Activated CD4-positive, CD25-positive, alpha-beta regulatory T cell (primary cell): ENCODE measurements at places on chromosomes 7 and 10.

DNA sequence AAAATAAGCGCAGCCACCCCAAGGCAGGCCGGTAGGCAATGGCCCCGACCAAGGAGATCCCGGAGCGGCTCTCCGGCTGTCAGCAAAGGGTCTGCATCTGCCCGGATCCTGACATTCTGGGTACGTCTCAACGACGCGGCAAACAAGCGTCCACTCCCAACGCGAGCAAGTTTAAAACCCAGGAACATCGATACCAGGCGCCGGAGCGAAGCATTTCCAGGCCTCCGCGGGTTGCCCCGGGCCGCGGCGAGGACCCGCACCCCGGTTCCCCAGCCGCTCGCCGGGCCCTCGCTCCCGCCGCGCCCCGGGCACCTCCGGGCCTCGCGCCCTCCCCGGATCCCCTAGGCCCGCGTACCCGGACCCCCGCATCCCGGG, 453 bp downstream of the URGCP start:
- DNase-seq, result no peak

GRCh38 chr7:45417268-45417667, 156.9 kb upstream of the ADCY1 start:
- no peak for DNase-seq

DNA sequence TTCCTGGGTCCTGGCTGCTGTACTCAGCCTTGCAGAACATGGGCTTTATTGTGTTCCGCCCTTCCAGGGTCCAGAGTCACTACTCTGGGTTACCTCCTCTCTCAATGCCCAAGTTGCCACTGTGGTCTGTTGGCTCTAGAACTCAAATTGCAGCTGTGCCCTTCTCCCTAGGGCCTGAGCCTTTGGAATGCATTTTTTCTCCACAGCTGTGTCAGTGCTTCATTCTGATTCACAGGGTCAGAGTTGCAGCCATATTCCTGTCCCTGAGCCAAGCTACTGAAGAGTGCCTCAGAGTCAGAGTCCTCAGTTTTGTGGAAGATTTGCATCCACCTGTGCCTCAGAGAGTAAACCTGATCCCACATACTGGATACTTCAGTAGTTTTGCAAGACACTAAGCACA, 167.5 kb downstream of the ITGB1 start:
- no peak for DNase-seq

DNA sequence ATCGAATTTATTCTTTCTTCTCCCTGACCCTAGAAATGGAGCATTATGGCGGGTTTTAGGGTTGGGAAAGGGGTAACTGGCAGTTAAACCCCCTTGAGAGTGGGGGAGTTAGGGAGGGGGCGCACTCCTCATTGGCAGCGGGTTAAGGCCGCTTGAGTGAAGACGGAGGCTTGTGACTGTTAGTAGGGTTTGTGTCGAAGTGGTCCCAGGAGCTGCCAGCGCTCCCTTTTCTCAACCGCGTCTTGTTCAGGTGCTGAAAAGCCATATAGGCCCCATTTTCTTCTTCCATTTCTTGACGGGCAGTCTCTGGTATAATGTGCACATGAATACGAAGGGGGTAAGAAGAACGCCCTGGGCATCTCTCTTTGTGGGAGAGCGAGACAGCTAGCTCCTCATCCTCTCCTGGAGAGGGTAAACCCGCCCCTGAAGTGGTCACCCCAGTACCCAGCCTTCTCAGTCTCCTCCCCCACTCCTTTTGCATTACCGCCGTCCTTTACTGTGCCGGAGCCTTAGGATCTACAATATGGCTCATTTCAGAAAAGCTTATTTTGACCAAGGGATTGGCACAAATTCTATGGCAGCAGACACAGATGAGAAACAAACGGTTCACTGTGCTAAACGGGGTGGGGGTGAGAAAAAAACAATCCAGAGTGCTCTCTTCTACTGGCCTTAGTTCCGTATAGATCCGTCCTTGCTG, 836 bp downstream of the KMT2E start:
- DNase-seq, result no peak

- DNase-seq, result no peak
These were observed 146.2 kb upstream of the MTPN start for GRCh38 chr7:136123352-136123751.

DNA sequence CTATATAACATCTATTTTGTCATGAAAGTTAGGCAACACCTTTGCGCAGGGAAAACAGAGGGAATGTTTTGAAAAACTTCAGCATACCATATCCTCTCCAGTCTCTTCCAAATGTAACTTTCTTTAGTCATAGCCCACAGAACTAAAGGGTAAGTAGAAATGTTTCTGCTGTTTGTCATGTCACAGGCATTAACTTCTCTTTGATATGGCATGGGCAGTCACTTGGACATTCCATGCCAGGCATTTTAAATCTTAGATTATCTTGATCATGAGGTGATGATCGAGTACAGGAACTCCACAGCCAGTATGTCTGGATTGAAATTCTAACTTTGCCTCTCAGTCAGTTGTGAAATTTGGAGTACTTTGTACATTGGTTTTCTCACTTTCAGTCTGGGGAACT, 27.5 kb upstream of the ETV1 start:
- no peak for DNase-seq

GRCh38 chr7:16431646-16432424, 10.5 kb upstream of the CRPPA start:
- DNase-seq, result no peak

DNA sequence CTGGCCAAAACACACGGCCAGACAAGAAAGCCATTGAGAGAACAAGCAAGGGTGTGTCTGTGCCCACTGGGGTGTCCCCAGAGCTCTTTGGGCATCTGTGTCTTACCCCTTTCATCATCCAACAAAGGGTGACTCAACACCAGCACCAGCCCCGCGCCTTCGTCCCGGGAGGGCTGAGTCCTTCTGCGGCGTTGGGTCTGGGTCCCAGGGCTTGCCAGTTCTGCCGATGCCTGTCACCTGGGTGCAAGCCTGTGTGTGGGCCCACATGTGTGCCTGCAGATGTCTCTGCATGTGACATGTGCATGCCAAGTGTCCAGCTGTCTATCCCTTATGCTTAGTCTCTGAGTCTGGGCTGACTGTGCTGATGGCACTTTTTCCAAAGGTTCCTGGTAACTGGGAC, 24.4 kb upstream of the ELN start:
- no peak for DNase-seq

DNA sequence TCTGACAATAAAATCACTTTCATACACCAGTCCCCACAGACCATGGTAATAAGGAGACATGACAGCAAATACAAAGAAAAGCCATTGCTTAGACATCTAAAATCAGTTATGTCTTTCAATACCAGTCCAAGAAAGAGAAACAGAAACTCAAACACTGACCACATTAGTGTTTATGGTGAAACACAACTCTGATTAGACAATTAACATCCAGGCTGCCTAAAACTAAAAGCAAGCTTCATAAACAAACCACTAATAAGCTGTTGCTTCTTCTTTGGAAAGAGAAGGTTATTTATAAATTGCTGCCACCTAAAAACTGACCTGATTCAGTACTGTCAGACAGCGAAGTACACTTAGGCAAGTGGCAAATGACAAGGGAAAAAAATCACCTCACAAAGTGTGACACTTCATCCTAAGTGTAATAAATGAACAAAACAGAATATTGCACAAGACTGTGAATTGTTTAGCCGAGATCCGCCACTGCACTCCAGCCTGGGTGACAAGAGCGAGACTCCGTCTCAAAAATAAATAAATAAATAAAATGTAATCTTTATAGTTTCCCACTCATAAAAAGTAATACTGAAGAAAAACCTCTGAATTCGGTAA, 277.4 kb downstream of the PARD3 start:
- DNase-seq, result no peak
